ENCODE measurements at places on chromosomes 16 and 17. TPM values are rescaled to one million over a fixed set of nuclear protein-coding genes. Genes with fewer than 3 reads are reported as not detected.

DNA sequence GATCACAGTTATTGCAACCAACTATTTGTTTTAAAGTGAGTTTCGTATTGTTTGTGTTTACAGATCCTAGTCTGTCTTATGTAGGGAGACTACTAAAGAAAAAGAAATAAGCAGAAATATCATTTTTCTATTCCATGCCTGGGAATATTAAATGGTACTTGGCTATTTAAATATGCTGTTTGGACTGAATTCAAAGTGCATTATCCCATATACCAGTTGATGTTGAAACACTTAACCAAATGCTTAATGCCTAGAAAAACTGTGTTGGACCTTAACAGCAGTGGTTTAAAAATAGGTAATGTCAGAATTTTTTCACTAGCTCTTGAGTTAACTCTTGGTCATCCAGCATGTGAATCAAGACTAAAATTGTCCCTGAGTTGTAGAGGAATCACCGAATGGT, 37.5 kb upstream of the TOM1L1 start:
- H3K4me1 ChIP-seq: peaks cover 15% of the 10 kb centered on the region
- no peak overlapping the region for H3K27ac ChIP-seq
- no peak for DNase-seq
- no peak overlapping the region for H3K4me3 ChIP-seq

- no peak overlapping the region for H3K27ac ChIP-seq
- no peaks in the 10 kb centered on the region for H3K36me3 ChIP-seq
- H3K4me1 ChIP-seq: peaks cover 9% of the 10 kb centered on the region
- no peak for DNase-seq
- H3K27me3 ChIP-seq: no peaks in the 10 kb centered on the region
Measured at GRCh38 chr16:17829811-17830210, 359.1 kb upstream of the XYLT1 start.

The MYO18A gene
- total RNA-seq: 46.6 TPM

DNA sequence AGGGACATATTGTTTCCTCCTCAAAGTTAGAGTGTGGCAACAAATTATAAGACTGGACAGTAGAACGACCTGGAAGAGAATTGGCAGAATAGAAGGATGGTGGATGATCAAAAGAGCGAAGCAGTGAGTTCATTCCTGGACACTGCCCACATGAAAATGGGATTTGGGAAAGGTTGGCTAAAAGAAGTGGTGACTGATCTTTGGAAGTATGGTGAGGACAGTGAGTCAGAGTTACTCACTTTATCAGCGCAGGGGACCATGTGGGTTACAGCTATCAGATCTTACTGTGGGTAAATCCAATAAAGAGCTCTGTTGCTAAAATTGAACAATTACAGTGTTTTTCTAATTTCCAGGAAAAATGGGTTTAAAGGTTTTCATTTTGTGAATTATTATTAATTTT, 2.7 kb upstream of the TANC2 start:
- H3K4me3 ChIP-seq: peak overlapping the region; percentile 34
- peaks cover 30% of the 10 kb centered on the region for H3K27me3 ChIP-seq
- no peak overlapping the region for H3K27ac ChIP-seq
- no peaks in the 10 kb centered on the region for H3K36me3 ChIP-seq
- peaks cover 11% of the 10 kb centered on the region for H3K4me1 ChIP-seq
- no peak for DNase-seq

DNA sequence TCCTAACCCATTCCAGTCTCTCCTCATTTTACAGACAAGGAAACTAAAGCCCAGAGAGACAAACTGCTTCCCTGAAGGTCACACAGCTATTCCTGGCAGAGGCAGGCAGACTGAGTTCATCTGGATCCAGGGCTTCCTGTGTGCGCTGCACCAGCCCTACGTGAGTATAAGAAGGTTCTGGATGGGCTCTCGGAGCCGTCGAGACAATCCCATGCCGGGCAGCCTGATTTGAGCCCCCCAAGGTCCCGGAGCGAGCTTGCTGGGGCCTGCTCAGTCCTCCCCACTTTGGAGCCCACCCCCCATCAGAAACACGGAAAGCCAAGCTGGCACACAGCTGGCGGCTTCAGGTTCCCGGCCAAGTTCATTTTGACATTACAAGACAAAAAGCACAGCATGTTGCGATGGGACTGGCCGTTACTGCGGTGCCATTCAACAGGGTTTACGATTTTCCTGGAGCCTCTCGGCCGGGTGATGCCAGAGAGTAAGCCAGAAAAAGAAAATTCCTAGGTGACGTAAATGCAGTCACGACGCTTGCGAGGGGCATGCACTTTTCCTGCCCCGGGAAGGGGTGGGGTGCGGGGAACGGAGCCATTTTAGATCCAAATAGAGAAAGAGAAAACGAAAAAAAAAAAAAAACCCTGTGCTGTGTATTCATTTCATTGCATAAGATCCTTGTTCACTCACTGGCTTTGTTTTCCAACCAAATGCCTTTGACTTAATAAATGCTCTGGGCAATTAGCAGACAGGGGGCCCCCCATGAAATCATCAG, 167.1 kb upstream of the FOXF1 start:
- H3K4me3 ChIP-seq: peak overlapping the region; percentile 72
- H3K27me3 ChIP-seq: peaks cover 94% of the 10 kb centered on the region
- H3K4me1 ChIP-seq: peaks cover 28% of the 10 kb centered on the region
- DNase-seq: no peak
- H3K27ac ChIP-seq: no peak overlapping the region

DNA sequence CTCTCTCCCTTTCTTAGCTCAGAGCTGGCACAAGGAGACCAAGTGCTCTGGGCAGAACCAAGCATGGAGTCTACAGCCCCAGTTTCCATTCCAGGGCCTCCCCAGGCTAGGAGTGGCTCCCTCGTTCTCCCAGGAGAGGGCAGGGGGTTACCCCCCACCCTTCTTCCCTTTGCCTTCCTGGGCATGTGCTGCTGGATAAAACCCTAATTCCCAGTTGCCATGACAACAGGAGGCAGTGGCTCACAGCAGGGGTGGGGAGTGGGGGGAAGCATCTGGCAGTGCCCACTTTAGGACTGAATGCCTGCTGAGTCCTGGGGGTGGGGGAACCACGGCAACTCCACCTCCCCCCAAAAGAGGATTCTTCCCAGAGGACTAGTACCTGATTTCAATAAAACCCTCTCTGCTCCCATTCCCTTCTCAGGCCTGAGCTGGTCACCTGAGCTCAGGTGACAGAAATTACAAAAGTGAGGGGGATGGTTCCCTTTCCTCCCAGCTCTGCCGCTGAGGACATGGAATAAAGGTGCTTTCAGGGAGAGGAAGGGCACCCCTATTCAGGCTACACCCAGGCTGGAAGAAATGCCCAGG, 1.8 kb downstream of the MPP2 start:
- H3K4me1 ChIP-seq: peaks cover 32% of the 10 kb centered on the region
- H3K27ac ChIP-seq: peak overlapping the region; percentile 49
- H3K36me3 ChIP-seq: no peaks in the 10 kb centered on the region
- peak overlapping the region; percentile 88 for H3K4me3 ChIP-seq
- peaks cover 54% of the 10 kb centered on the region for H3K27me3 ChIP-seq
- no peak for DNase-seq

The HSD17B2 gene
- 17.8 TPM for total RNA-seq

DNA sequence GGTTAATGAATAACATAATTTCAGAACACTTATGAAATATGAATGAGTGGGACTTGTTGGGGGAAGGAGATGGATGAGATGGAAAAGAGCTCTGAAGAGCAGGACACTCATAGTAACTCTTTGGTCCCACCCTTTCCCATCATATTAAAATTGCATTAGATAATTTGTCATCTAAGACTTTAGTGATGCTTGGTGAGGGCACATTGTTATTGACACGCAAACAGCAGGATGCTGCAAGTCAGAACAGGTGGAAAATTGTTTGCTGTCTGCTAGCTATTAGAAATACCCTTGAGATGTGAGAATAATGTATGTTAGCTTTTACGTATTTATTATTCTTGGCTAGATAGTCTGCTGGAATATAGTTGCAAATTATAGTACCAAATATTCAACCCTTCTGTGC, 75.7 kb downstream of the TANC2 start:
- H3K27me3 ChIP-seq: no peaks in the 10 kb centered on the region
- no peak overlapping the region for H3K27ac ChIP-seq
- DNase-seq: no peak
- H3K36me3 ChIP-seq: no peaks in the 10 kb centered on the region

The TPSB2 gene
- not detected for total RNA-seq

The ACOX1 gene
- total RNA-seq: 84.6 TPM

- peaks cover 3% of the 10 kb centered on the region for H3K36me3 ChIP-seq
- H3K27ac ChIP-seq: no peak overlapping the region
- no peak for DNase-seq
- no peaks in the 10 kb centered on the region for H3K27me3 ChIP-seq
- H3K4me3 ChIP-seq: no peak overlapping the region
Measured at GRCh38 chr17:73462823-73463222, 151.0 kb upstream of the CDC42EP4 start.

- no peak overlapping the region for H3K27ac ChIP-seq
- DNase-seq: no peak
- no peaks in the 10 kb centered on the region for H3K36me3 ChIP-seq
- H3K27me3 ChIP-seq: peaks cover 15% of the 10 kb centered on the region
Measured at GRCh38 chr16:79307214-79307613, 293.3 kb downstream of the MAF start.

The GSE1 gene
- total RNA-seq: 101 TPM

The KRTAP2-2 gene
- not detected for total RNA-seq

DNA sequence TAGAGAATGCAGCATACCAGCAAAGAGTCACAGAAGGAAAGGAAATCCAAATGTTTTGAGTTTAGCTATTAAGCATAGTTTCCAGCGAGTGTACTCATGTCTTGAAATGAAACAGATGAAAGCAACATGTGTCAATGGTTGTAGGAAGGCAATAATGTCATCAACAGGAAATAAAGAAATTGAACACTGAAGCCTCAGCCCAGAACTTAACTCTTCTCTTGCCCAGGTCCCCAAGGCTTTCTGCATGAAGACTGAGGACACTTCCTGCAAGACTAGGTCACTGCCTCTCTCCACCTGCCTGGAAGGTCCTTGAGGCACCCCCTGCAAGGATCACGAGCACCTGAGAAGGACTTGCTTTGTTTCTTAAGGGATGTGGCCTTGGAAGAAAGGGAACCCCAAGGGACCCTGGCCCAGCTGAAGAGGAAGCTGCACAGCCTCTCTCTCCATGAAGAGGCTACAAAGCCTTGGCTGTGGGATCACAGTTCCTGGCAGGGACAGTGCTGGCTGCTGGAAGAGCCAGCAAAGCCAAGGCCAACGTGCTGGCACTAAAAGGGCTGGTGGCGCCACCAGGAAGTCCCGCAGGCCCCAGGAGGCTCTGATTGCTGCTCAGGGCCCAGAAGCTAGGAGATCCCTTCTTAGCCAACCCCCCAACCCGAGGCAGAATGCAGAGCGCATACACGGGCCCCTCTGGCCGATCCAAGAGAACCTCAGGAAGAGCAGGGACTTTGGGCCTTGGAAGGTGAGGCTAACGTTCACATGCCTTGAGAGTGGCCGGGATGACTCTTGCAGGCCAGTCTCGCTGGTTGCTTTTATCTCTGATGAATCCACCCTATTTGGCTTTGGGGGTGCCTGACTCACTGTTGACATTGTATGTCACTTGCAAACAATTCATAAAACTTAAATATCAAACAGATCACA, 23.4 kb upstream of the AXIN2 start:
- no peaks in the 10 kb centered on the region for H3K27me3 ChIP-seq
- H3K27ac ChIP-seq: no peak overlapping the region
- no peak overlapping the region for H3K4me3 ChIP-seq
- DNase-seq: no peak
- H3K36me3 ChIP-seq: no peaks in the 10 kb centered on the region

The PRAC2 gene
- total RNA-seq: not detected

DNA sequence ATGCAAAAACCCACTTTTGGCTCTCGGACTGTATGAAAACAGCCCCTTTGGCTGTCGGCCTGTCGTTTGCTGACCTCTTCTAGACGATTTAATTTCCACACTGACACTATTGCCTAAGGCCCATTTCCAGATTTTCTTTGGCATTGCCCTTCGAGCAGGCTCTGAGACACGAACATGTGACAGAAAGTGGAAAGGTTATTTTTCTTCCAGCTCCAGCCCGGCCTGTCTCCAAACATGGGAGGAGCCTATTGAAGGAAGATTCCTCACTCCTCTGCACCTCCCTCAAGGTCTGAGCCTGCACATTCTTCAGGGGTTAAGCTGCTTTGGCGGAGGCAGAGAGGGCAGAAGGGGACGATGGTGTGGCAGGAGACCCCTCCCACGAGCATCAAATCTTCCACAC, 85.9 kb upstream of the FOXF1 start:
- H3K4me3 ChIP-seq: no peak overlapping the region
- H3K27ac ChIP-seq: no peak overlapping the region
- peaks cover 32% of the 10 kb centered on the region for H3K27me3 ChIP-seq
- DNase-seq: no peak
- peaks cover 13% of the 10 kb centered on the region for H3K4me1 ChIP-seq
- H3K36me3 ChIP-seq: no peaks in the 10 kb centered on the region

GRCh38 chr16:8878523-8878911, 3.6 kb upstream of the LITAFD start:
- H3K36me3 ChIP-seq: no peaks in the 10 kb centered on the region
- H3K27ac ChIP-seq: peak overlapping the region; percentile 54
- no peak for DNase-seq

The SLFN14 gene
- total RNA-seq: not detected
